ENCODE measurements at places on chromosomes 3 and 15.

- no peak for DNase-seq
Observed at GRCh38 chr15:90037961-90038631, 37.0 kb downstream of the ZNF710 start.

- DNase-seq = no peak
Observed at GRCh38 chr3:48739617-48739954, 22.6 kb upstream of the IP6K2 start.

GRCh38 chr3:189529889-189530471 lies 101.2 kb upstream of the TP63 start:
- DNase-seq = no peak

DNA sequence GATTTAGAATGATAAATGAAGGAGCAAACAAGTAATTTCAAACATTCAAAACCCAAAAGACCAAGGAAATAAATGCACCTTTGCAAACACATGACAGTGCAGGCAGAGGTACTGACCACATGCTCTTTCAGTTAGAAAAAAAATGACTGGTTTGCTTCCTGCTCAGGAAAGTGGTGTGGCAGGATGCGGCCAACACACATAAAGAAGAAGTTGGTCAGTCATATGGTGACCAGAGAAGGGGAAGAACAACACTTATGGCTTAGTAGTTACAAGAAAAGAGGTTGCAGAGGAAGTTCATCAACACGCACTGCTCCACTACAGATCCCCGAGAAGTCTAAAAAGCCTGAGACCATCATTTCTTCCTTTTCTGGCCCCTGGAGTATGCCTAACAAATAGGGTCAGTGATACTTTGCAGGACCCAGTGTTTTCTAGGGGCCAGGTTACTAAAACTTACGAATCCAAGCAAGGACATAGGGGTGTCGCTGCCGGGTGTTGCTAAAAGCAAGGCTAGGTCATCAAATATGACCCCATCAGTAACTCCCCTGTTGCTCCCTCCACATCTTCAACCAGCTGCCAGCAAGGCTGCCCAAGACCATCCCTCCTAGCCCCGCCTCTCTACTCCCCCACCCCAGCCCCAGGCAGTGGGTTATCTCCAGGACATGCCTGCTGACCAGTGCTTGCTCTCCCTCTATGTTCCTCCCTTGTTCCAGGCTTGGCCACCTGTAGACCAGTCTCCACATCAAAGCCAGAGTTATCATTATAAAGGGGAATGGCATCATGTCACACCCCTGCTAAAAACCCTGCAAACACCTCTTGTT lies 11.2 kb downstream of the ATP8B4 start:
- no peak for DNase-seq

GRCh38 chr15:98609144-98609852 lies 39.0 kb upstream of the IGF1R start:
- DNase-seq = no peak

DNA sequence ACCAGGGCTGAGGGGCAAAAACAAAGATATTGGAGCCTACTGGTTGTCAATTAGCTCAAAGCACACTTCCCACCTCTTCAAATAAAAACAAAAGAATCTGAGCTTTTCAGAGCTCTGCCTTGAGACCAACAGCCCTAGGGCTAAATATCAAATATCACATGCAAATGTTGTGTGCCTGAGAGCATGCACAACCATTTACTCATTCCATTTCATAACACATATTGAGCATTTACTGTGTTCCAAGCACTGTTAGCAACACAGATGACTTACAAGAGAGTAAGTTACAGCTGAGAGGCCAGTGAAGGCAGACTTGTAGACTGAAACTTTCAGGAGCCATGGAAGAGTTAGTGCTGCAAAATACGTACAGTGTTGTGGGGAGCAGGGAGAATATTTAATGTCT lies 222.4 kb downstream of the CPNE4 start:
- DNase-seq = no peak

DNA sequence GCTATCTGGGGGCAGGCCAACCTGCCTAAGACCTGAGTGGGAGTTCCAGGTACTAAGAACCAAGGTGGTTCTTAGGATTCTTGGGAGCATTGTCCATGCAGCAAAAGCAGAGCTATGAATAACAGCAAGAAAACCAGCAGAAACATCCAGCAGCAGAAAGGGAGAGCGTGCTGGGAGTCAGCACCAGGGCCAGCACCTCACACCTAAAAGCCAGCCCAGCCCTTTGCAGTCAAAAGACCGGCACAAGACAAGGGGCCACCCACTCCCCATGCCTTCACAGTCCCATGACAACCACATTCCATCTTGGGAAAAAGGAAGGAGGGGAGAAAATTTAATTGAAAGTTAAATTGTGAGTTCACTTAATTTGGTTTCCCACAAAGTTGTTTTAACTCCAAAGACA lies 364.9 kb downstream of the AGBL1 start:
- DNase-seq = no peak

- DNase-seq = peak; percentile 63
Observed at GRCh38 chr15:73956743-73957135, 30.5 kb downstream of the LOXL1 start.

DNA sequence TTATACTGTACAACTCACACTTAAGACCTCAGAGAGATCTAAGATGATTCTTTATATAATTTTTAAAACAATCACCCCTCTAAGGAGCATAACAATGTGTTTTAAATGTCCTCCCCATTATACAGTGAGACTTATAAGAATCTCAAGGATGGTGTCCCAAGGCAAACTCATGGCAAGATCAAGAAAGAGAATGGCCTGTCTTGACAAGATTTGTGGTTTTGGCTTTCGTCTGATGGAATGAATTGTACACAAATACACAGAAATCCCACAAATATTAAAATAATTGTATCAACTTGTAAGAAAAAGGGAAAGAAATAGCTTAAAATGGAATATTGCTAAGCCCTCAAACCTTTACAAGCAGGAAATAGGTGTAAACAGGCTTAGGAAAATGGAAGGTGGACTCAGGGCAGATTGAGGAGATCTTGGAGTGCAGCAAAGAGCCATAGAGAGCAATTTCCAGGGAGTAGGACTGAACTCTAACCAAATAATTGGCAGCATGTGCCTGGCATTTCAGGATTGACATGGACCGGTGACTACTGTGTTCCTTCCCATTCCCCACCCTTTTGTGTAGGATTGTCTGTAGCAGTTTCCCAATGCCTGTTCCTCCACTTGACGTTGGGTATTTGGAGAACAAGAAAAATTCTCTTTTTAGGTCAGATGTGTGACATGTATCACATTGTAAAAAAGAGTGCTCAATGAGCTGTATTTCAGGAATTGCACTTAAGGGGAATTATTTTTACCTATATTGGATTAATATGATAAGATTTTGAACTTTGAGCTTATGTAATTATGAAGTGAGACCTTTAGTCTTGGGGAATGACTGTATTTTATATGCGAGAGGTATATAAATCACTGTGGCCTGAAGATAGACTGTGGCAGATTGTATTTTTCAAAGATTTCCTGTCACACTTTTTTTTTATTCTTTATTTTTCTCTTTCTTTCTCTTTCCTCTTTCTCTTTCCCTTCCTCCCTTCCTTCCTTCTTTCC lies 317.8 kb upstream of the SLITRK3 start:
- DNase-seq = no peak

DNA sequence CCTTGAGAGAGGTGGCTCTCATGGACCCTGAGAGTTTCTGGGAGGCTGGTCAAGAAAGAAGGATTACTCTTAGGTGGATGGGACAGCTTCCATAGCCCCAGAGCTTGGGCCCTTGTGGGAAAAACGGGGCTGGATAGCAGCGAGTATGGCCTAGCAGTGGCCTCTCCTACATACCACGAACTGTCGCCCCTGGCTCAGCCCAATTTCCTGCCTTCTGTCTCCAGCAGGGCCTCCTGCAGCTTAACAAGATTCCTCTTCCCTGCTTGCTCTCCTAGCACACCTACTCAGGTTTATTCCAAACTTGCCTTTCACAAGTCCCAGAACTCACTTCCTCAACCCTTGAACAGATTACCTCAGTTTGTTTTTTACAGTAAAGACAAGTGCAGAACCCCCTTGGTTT lies 139.7 kb upstream of the TPM1 start:
- DNase-seq = no peak

GRCh38 chr3:17489139-17489538 lies 253.3 kb downstream of the TBC1D5 start:
- DNase-seq = no peak

DNA sequence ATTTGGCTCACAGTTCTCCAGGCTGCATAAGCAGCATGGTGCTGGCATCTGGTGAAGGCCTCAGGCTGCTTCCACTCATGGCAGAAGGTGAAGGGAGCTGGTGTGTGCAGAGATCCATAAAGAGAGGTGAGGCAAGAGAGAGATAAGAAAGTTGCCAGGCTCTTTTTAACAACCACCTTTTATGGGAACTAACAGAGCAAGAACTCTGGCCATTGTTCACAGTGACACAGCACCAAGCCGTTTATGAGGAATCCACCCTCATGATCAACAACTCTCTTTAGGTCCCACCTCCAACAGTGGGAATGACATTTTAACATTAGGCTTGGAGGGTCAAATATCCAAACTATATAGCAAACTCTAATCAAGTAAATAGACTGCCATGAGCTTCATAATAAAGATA lies 557.2 kb upstream of the SUCLG2 start:
- DNase-seq = no peak

- no peak for DNase-seq
Observed at GRCh38 chr15:99614749-99615288, 49.0 kb downstream of the MEF2A start.

DNA sequence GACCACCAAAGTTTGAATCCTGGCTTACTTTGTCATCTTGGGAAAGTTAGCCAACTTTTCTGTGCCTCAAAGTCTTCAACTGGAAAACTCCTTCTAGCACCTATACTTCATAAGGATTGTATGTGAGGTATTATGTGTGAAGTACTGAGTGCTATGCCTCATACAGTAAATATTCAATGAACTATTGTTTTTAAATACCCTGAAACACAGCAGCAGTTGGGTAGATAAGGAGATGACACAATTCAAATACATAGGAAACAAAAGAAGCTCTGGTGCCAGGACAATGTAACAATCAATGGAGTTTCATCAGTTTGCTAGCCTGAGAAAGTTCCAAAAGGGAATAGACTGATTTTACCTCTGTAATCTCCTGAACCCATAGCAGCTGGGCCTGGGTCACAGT lies 43.3 kb downstream of the TUBGCP4 start:
- no peak for DNase-seq

- no peak for DNase-seq
Observed at GRCh38 chr3:76096036-76096435, 310.7 kb upstream of the ZNF717 start.

GRCh38 chr15:67799801-67800205 lies 25.5 kb upstream of the SKOR1 start:
- no peak for DNase-seq

DNA sequence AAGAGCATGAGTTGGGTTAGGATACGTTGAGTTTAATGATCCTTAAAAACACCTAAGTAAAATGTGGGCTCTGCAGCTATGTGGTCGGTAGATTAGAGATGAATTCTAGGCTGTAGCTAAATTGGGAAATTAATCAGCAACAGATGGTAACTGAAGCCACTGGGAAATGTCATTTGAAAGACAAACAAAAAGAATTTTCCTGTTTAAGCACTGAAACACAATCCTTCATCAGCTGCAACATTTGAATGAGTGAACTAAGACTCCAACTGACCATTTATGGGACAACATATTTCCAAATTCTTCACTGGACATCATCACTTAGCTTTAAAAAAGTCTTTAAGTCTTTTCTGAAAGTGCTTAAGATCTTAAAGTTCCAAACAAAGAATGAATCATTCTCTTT lies 226.9 kb downstream of the ZNF385D start:
- no peak for DNase-seq

DNA sequence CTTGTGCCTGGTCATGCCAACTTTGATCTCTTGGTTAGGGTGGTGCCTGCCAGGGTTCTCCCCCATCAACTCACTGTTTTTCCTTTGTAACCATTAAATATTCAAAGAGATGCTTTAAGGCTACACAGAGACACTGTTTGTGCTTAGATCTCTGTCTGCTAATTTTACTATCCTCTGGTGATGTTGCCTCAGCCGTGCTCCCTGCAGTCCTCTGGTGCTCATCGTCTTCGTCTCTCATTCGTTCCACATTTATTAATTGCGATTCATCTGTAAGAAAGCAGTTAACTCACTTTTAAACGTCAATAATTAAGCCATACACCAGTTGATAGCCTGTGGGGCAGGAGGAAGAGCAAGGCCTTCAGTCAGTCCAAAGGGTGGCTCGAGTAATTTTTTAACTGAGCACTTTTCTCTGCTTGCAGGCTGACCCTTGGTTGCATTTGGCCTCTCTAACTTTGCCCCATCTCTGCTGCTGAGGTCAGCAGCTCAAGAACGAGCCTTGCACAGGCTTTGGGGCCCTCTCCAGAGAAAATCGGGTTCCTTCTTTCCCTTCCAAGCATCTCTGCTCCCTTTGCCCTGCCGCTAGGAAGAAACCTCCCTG lies 62.9 kb downstream of the KLF15 start:
- no peak for DNase-seq

- no peak for DNase-seq
Observed at GRCh38 chr3:153595186-153595815, 433.3 kb downstream of the RAP2B start.

All from AG04449 (cell line).